ENCODE measurements at places on chromosomes 3 and 15.
A peak's percentile ranks its signal among the peaks of the same experiment; 100 is the strongest.

GRCh38 chr3:172647823-172648222 lies 63.0 kb downstream of the NCEH1 start:
- DNase-seq: no peak

- DNase-seq: no peak
Measured at GRCh38 chr15:66820481-66821176, 118.6 kb downstream of the SMAD6 start.

GRCh38 chr15:90545095-90545494 lies 15.4 kb downstream of the CRTC3 start:
- no peak for DNase-seq

GRCh38 chr3:99250272-99250671 lies 348.8 kb upstream of the DCBLD2 start:
- peak; percentile 69 for DNase-seq

- DNase-seq: peak; percentile 91
Measured at GRCh38 chr15:85620690-85621049, 174.1 kb downstream of the KLHL25 start.

DNA sequence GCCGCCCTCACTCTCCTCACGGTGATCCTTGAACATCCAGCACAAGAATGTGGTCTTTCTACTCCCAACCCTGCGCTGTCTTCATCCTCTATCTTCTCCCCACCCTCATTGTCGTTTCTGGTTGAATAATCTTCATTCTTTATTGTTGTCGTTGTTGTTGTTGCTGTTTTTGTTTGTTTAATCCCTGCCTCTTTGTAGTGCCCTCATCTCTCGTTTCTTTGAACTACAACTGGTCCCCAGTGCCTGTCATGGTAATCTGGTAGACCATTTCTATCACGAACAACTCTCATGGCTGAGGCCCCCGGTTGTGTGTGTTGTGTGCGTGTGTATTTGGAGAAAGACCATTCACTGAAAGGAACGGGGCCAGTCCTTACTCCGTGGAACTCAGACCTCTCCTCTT lies 1.3 kb upstream of the MYO5A start:
- no peak for DNase-seq

- DNase-seq: no peak
Measured at GRCh38 chr3:142151828-142152227, 2.5 kb upstream of the TFDP2 start.

Data from adipocyte (in vitro differentiated cells).